ENCODE measurements at places on chromosomes 1 and 21.

DNA sequence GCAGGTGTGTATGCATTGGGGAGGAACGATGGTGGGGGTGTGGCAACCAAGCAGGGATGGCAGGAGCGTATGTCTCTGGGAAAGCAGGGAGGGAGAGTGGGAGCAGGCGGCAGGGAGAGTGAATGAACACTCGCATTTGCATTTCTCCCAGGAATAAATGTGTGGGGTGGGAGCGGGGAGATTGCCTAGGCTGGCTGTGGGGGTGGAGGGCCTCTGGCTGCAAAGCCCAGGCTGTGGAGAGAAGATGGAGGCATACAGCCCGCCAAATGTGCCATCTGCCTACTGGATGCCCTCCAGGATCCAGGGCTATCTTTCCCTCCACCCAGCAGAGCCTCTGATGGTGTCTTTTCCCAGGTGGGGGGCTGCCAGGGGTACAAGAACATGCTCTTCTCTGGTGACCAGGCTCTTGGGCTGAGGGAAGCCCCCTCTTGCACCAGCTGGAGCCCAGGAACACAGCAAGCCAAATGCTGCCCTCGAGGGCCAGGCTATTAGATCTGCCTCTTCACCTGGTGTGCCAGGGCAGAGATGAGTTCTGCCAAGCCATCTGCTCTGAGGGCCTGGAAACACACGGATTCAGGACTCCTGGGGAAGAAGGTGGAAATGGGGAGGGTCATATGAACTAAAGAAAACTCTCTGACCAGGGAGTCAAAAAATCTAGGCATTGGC lies 1.7 kb upstream of the OPTC start:
- DNase-seq, result no peak

DNA sequence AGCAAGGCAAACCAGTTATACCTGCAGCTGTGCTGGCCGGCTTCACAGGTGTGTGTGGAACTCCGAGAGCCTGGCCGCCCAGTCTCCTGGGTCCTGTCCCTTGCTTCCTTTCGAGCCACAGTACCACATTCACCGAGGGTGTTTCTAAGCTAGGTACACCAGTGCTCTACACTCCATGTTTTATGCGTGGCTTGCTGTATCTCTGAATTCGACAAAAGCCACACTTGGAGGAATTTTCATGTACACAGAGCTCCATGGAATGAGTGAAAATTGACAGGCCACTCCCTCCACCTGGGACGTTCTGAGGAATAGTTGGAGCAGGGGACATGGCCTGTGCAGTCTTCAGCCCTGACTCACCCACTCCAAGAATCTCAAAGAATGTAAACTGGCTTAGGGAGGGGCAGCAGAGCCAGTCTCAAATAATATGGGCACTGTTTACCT lies 14.0 kb downstream of the ETS2 start:
- no peak for DNase-seq

DNA sequence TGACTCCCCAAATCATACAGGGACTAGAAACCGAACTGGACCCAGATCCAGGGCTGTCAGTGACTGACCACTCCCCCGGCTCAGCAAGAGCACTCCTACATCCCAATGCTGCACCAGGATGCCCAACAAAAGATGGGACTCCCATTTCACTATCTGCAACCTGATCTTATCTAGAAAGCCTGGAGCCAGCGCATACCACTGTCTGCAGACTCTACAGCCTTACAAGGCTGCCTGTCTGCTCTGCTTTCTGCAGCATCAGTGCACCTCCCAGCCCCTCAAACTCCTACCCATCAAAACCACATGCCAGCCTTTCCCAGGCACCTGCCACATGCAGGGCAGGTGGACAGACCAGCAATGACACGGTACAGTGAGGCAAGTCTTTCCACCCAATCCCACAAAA lies 52.2 kb downstream of the SSBP3 start:
- DNase-seq, result no peak

- DNase-seq, result no peak
These were observed 110.2 kb downstream of the NAV1 start for GRCh38 chr1:201648907-201649721.

GRCh38 chr1:160406131-160406968 lies 6.0 kb downstream of the VANGL2 start:
- DNase-seq, result no peak

DNA sequence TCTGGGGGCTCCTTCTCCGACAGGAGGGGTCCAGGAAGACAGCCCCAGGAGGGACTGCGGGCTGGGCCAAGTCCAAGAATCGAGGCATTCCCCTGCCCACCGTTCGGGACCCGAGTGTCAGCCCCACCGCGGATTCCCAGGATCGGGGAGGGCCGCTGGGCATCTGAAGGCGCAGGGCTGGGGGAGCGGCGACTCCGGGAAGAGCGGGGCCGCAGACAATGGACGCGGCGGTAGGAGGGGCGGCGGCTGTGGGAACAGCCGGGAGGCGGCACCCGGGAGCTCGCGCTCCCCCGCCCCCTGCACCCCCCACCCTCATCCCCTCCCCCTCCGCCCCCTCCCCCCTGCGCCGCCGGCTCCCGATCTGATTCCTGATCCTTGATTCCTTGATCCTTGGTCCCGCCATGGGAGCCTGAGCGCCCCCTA lies at the start of gene VANGL2:
VANGL2 (plus strand) TSS at position 342 of the 423 bp plus-strand sequence. CDS start 15,274 bp downstream, outside the sequence.
- DNase-seq, result peak; percentile 51

DNA sequence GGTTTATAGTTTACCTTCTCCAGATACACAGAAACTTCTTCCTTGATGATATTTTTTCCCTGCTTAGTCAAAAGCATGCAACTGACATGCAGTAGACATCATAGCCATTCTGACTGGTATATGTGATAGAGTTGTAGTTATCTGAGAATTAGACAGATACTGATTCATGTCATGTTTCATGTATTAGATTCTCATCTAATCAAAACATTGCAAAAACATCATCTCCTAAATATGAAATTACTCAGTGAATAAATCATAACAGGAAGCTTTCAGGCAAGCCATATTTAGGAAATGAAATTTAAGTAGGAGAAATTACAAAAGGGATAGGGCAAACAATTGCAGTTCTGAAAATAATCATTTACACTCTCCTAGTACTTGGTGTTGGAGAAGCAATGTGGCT lies 38.4 kb upstream of the ASB17 start:
- no peak for DNase-seq

DNA sequence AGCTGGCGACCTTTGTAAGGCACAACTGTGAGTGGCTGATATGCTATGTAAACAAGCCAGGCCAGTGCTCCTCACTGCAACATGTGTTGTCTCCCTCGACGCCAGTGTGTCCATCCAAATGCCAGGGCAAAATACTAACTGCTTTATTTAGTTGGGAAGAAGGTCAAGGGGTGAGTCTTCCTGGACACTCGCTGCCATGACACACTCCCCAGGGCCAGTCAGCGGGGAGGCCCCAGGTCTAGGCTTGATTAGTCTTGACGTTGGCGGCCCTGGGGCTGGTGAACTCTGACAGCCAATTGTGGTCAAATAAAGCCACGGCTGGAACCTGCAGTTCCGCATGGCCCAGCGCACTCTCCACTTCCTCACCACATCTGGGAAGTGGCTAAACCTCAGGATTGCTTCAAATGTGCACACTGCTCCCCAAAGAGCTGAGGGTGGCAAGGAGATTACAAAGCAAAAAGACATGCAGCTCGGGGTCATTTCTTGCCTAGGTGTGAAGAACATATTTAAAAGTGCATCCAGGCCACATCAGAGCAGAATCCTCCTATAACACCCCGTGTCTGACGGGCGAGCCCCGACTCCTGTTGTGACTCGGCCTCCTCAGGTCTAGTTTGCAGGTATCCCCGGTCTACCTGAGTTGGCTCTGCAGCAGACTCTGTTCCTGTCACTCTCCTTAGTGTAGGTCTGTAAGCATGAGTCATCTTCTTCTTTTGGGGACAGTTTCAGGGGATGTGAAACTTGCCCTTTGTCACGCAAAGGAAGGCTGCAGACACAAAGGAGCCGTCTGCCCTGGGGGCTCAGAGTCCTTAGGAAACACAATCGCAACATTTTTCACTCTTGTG lies 183.5 kb downstream of the RUNX1 start:
- DNase-seq, result no peak

DNA sequence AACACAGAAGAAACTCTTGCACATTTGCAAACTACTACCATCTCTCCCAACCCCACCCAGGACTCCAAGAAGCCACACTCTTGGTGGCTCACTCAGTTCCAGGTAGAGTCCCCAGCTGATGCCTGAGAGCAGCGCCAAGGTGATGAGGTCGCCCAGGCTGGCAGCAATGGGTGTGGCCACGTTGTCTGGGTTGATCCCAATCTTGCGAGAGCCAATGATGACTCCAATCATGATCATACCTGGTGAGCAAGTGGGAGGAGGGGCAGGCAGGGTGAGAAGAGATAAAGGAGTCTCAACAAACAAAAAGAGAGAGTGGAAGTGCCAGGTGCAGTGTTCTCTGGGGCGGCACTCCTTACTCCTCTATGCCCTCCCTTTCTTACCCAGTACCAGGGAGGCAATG lies 14.4 kb downstream of the SLC41A1 start:
- DNase-seq, result no peak

- DNase-seq, result no peak
These were observed 18.5 kb downstream of the IBA57 start for GRCh38 chr1:228184152-228184551.
